NCI-H187 treated with DMSO at 0.1 percent for 48 hours (cell line): ENCODE measurements at places on chromosomes 7 and 10.

- DNase-seq: no peak
These were observed 479.7 kb downstream of the RPS24 start for GRCh38 chr10:78513330-78513729.

GRCh38 chr7:159019111-159019510 is 125.6 kb downstream of the VIPR2 start:
- DNase-seq: no peak

DNA sequence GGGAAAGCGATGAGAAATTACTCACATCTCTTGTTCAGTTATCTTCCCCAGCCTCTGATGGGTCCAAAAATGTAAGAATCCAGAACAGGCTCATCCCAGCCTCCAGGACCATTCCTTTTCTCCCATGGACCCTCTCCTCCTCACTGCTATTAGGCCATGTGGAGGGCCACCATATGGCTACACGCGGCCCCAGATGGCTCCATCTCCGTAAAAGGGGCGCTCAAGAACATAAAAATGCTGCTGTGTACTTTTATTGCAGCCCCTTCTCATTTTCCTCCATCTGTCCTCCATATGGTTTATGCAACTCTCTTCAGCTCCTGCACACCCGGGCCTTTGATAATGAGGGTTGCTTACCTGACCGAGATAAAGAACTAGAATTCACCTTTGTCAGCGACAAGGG is 166.2 kb downstream of the RAPGEF5 start:
- DNase-seq: no peak

DNA sequence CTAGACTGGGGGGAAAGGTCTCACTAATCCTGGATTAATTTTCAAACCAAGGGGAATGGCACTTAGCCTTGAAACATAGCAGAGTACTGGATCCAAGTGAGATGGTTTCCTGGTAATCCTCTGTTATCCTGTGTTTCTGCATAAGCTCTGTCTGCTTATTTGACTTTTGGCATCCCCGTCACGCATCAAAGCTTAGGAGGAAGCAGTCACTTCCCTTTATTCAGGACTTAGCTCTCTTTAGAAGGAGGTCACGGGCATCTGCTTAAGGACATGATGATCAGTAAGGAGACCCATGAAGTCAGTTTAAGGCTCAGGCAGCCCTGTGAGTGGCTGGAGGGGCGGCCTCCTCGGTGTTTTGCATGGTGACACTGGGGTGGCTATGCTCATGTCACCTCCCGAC is 30.0 kb downstream of the TSPAN15 start:
- DNase-seq: no peak

GRCh38 chr10:12617191-12618175 is 268.1 kb downstream of the CAMK1D start:
- no peak for DNase-seq

DNA sequence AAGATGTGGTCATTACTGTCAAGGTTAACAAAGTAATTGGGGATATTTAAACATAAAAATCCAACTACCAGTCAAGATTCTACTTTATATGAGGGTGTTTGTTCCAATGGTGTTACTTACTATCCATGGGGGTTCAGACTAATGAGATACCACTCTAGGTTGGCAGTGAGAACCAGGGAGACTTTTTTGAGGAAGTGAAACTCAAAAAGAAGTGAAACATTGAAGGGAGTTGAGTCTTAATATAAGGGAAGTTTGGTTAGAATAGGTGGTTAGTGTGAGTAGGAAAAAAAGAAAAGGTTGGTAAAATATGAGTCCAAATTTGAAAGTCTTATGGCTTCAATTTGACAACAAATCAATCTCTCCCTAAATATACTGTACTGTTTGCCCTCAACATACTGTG is 123.6 kb upstream of the ANK3 start:
- DNase-seq: no peak

DNA sequence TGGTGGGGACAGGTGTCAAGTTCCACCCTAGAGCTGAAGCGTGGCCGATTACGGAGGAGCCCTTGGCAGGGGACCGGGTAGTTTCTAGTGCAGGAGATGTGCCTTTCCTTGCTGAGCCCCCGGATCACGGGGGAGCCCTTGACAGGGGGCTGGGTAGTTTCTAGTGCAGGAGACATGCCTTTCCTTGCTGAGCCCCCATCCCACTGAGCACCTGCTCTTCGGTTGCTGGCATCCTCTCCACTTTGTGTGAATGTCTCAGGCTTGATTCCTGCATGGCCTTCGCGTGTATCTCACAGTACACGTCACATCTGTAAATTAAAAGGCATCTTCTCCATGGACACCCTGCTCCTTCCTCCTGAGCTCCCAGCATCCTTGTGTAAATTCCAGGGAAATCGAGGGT is 263.5 kb downstream of the ADARB2 start:
- no peak for DNase-seq

GRCh38 chr10:5089865-5090264 is 4.3 kb upstream of the AKR1C3 start:
- peak; percentile 25 for DNase-seq

- DNase-seq: no peak
These were observed 10.4 kb upstream of the CFAP43 start for GRCh38 chr10:104242545-104242944.

DNA sequence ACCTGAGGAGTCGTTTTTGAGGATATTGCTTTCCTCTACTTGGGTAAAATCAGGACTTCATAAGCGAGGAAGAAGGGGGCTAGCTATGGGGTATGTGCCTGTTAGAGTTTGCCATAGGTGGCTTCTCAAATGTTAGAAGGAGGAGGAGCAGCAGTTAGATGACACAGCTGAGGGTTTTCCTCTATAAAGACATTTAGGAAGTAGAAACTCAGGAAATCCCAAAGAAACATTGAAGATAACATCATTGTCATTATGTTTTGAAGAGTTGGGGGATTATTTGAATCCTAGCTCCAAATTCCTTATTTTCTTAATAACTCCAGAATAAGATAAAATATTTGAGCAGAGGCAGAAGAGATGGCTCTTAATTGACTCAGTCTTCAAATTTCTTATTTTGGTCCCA is 58.9 kb upstream of the CC2D2B start:
- DNase-seq: no peak

GRCh38 chr10:74305730-74306129 is 154.7 kb downstream of the ADK start:
- DNase-seq: no peak

- no peak for DNase-seq
These were observed 92.5 kb downstream of the KLF6 start for GRCh38 chr10:3692387-3692999.
